Iris pigment epithelial cell (primary cell): ENCODE measurements at places on chromosomes 6 and 20.
A peak's percentile ranks its signal among the peaks of the same experiment; 100 is the strongest.

GRCh38 chr20:20253744-20254330 lies 114.1 kb upstream of the INSM1 start:
- DNase-seq = no peak

GRCh38 chr20:61521687-61522420 lies 269.8 kb downstream of the CDH4 start:
- DNase-seq = peak; percentile 12

GRCh38 chr6:118810420-118811027 lies 83.4 kb upstream of the ASF1A start:
- DNase-seq = no peak

GRCh38 chr6:7882505-7883257 lies 27.9 kb downstream of the TXNDC5 start:
- DNase-seq = no peak

DNA sequence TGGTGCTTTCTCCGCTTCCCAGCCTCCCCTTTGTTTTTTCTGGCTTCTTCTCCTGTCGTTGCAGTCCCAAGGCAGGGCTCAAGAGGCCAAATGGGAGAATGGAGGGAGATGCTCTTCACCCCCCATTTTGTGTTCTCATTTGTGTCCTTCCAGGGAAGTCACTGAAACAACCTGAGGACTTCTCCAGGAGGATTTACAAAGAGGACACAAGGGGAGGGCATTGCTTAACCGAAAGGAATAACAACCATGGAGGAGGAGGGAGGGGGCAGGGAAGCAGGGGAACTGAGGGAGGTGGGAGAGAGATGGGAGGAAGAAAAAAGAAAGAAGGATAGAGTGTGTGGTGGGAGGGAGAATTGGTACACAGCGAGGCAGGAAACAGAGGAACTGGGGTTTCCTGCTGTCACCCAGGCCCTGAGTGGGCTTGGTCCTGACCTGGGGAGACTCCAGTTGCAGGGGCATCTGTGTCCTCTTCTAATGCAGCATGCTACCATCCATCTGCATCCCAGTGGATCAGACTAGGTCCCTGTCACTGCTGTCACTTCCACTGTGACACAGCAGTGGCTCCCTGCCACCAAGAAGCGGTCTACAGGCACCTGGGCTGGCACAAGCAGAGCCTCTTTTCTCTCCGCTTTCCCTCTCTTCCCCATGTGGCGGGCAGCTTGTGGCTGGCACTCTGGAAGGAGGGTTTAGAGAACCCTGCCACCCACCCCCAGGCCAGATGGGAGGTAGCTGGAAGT lies 17.1 kb upstream of the MLN start:
- no peak for DNase-seq

GRCh38 chr6:156167016-156167624 lies 610.1 kb upstream of the ARID1B start:
- no peak for DNase-seq

GRCh38 chr20:35743693-35744491 lies 1.8 kb upstream of the RBM39 start:
- peak; percentile 51 for DNase-seq

GRCh38 chr6:85405175-85405852 lies 44.6 kb upstream of the NT5E start:
- peak; percentile 58 for DNase-seq

- peak; percentile 72 for DNase-seq
Observed at GRCh38 chr6:151254451-151255081, 14.8 kb downstream of the AKAP12 start.

- peak; percentile 33 for DNase-seq
Observed at GRCh38 chr20:35947489-35947888, 6.8 kb downstream of the SCAND1 start.

DNA sequence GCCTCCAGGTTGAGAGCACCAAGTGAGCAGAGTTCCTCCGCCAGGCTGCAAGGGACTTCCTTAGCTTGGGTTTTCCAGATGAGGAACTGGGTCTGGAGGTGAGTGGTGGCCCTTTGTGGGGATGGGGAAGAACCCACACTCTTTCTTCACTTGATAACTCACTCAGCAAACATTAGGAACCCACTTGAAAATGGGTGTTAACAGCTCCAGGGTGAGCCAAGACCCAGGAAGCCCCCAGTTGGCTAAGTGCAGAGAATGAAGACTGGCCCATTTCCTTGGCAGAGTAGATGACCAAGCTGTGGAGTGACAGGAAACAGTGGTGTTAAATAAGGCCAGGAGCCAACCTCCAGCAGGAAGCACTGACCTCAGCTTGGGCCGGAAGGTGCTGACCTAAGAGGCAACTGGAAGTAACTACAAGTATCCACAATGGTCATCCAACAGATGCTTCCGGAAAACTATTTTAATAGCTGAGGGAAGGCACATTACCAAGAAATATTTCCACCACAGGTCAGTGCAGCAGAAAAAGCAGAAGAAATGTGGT lies 22.7 kb downstream of the MRPL14 start:
- DNase-seq = no peak

DNA sequence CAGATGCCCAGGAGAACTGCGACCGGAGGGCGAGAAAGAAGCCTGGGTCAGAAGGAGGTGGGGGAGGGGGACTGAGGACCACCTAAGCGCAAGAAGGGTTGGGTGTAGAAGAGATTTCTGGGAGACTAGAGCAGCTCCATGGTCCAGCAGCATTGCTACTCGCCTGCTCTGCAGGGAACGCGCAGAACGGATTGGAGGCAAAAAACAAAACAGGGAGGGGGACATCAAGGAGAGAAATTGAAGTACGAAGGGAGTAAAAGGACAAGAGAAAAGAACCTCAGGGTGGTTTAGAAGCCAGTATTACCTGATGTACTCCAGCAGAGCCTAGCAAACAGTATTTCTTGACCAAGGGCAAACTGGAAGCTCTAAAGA lies 537 bp upstream of the GABBR1 start:
- DNase-seq = no peak

DNA sequence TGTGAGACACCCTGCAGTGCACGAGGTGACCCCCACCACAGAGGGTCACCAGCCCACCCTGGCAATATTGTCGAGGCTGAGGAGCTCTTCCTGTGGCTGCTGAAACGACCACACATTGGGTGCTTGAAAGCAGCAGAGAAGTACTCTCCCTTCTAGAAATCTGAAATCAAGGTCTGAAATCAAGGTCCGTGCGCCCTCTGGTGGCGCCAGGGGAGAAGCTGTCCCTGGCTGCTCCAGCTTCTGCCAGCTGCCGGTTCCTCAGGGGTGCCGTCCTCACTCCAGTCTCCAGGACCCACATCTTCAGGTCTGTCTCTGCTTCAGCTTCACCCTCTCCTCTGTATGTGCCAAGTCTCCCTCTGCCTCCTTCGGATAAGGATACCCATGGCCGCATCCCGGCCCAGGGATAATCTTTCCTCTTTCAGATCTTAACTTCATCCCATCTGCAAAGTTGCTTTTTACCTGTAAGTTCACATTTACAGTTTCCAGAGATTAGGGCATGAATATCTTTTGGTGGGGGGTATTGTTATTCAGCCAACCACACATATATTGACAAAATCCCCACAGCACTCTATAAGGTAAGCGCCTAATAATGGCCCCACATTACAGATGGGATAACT lies 108.3 kb upstream of the PHACTR3 start:
- DNase-seq = peak; percentile 66

- DNase-seq = no peak
Observed at GRCh38 chr20:31739550-31739977, 474 bp downstream of the TPX2 start.

DNA sequence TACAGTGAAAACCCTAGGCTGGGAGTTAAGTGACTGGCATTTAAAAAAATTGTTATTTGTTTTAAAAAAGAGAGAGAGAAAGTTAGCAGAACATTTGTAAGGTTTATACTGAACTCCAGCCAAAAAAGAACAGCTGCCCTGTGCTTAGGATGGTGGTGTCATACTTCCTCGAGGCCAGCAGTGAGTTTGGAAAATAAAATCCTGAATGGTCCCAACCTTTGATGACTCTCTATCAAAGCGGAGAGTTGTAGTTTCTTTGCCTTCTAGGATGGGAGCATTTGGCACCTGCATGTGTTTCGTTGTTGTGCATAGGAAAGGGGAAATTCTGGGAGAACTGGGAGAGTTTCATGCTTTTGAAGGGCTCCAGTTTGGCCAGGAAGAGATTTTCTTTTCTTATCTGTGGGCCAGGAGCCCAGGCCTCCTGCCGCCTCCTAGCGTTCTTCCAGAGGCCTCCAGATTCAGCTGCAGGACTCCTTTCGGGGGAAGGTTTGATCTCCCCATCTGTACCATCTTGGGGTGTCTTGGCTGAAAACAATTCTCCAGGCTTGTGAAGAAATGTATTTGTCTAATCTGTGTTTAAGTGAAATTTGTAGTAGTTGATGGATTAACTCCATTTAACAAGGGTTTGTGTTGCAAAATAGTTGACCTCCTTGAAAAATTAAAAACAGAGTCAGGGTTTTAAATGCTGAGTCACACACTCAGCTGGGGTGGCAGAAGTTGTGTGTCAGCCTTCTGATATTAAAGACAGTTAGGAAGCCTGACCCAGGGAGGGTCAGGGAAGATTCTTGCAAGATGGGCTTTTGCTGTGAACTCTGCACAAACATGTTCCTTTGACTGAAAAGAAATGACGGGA lies 63.4 kb downstream of the TXNDC5 start:
- peak; percentile 64 for DNase-seq

GRCh38 chr6:155126727-155127439 lies 131.8 kb downstream of the TIAM2 start:
- peak; percentile 78 for DNase-seq

DNA sequence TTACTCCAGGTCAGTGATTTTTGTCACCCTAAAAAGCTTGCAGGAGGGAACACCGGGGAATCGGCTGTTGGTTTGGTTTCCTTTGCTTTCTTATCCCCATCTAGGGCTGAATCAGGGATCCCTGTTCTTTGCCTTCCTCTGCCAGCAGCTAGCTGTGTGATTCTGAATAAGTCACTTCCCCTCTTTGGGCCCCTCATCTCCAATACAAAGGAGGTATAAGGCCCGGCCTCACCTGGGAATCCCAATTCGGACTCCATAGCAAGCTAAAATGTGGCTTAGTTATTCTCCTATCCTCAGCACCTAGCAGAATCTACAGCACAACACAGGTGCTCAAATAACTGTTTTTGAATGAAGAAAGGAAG lies 18.5 kb upstream of the ARMC12 start:
- no peak for DNase-seq

GRCh38 chr6:41729624-41730023 lies 5.8 kb downstream of the TFEB start:
- no peak for DNase-seq

GRCh38 chr6:169799474-169799926 lies 48.1 kb downstream of the ERMARD start:
- no peak for DNase-seq

GRCh38 chr6:16355238-16355637 lies 116.9 kb downstream of the GMPR start:
- no peak for DNase-seq

DNA sequence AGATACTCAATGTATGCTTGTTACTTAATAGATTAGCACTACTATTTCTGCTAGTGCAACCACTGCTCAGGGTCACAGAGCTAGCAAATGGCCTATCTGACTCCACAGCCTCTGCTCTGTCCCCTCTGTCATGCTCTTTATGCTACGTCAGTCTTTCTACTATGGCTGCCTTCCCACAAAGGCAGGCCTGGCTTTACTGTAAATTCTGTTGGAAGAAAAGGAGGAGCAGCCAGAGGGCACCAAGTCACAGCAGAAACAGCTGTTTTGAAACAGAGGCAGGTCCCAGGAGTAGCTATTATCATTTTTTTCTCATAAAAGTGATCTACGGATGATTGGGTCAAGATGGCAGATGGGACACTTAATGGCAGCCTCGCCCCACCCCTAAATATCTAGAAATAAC lies 10.0 kb upstream of the ELMO2 start:
- no peak for DNase-seq

- no peak for DNase-seq
Observed at GRCh38 chr20:55009066-55009465, 533.7 kb downstream of the DOK5 start.

- no peak for DNase-seq
Observed at GRCh38 chr6:130632897-130633296, 194.3 kb upstream of the SMLR1 start.

GRCh38 chr20:32484225-32484957 lies 100.7 kb downstream of the NOL4L start:
- no peak for DNase-seq

DNA sequence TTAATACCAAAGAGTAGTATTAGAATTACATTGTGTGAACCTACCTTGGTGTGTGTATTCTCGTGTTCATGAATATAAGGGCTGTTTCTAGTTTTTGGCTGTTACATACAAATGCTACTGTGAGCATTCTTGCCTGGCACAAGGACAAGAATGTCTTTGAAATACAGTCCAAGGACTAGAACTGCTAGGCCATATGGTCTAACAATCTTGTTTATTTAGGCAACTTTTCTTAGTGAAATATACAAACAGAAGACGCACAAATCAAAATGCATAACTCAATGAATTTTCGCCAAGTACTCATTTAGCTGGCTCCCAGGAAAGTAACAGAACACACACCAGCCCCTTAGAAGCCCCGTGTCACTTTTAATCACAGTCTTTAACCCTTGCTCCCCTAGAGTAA lies 28.5 kb downstream of the KDM1B start:
- peak; percentile 43 for DNase-seq

DNA sequence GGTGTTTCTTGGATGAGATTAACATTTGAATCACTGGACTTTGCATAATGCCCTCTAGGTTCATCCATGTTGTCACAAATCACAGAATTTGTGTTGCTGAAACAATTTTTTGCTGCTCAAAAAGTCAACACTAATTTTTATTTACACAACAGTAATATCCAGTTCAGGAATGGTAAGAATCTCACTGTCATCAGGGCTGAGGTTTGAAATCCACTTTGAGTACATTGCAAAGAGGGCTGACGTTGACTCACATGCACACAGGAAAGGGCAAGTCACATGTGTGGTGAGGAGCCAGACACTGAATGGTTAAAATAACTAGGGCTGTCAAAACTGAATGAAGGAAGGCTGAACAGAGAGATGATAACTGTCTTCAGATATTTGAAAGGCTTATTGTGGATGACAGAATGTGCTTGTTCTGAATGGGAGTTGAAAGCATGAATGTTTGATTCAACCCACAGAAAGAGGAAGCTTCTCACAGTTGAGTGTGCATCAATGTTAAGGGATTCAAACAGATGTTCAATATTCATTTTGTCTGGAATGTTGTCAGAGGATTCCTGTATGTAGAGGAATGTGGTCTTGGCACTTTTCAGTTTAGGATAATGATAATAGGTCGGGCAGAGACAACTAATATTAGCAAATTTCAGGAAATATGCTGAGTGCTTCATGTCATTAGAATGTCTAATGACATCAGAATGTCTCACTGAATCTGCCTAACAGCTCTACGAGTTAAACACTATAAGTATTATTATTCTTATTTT lies 3.6 kb upstream of the ADGRG6 start:
- peak; percentile 94 for DNase-seq

DNA sequence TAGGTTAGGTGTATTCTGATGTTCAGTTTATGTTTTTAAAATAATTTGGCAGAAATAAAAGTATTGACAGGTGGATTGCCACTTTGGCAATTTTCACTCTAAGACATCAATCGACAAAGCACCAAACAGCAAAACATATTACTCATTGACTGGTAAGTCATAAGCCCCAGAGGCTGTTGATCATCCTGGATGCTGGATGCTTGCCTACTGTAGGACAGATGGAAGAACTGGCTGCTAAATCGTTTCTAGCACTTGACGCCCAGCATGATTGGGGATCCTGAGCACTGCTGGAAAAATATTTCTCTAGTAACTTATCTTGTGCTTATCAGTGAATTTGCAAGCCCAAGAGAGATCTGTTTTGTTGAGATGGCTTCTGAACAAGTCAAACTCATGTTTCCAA lies 1001.9 kb upstream of the FLRT3 start:
- no peak for DNase-seq
